Activated CD4-positive, alpha-beta memory T cell treated with anti-CD3 and anti-CD28 coated beads, Interleukin-2, amount 10 ng/mL, durations not matched to agents 7 days and 5 days (primary cell): ENCODE measurements at places on chromosomes 6 and 20. TPM values are rescaled to one million over a fixed set of nuclear protein-coding genes. Genes with fewer than 3 reads are reported as not detected.

Gene SIGLEC1
- 0.03 TPM for total RNA-seq

Gene SLC4A11
- total RNA-seq, result 1.6 TPM

DNA sequence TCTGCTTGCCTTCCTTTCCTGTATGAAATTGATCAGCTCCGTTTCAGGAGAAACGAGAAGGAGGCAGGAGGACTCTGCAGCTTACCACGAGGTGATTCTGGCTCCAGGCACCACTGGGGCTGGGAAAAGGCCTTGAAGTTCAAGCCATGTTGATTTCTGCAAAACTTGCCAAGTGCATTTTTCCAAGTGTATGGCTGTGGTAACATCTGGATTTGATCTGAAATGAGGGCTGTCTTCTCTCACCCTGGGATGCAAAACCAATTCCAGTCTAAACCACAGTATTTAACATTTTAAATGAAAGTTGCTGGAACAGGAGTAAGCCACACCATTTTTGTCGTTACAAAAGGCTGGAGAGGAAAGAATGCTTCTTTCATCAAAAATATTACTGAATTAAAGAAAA lies 36.1 kb upstream of the FAM210B start:
- DNase-seq, result no peak

GRCh38 chr6:140360651-140361050 lies 986.2 kb upstream of the CITED2 start:
- no peak for DNase-seq

DNA sequence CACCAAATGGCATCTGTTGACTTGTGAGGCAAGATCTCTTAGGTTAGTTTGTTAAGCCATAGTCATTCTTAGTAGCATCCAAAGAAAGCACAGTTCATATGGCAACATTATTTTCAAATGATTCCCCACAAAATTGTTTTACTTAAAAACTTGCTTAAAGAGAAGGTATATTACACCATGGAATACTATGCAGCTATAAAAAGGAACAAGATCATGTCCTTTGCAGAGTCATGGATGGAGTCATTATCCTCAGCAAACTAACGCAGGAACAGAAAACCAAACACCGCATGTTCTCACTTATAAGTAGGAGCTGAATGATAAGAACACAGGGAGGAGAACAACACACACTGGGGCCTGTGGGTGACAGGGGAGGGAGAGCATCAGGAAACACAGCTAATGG lies 10.9 kb upstream of the DSE start:
- DNase-seq, result no peak

GRCh38 chr6:169035385-169036240 lies 218.0 kb downstream of the THBS2 start:
- DNase-seq, result no peak

DNA sequence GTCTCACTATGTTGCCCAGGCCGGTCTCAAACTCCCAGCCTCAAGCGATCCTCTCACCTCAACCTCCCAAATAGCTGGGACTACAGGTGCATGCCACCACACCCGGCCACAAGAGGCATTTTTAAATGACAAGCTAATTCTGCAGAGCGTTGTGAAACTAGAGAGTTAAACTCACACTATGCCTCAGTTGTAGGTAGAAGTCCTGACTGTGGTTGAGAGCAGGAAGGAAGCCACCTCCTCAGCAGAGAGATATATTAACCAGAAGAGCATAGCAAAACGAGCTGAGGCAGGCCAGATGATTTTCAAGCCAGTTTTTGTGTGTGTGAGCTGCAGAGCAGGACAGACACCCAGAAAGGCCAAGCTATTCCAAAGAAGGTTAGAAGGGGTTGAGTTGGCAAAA lies 150.3 kb downstream of the MBOAT1 start:
- DNase-seq, result no peak

DNA sequence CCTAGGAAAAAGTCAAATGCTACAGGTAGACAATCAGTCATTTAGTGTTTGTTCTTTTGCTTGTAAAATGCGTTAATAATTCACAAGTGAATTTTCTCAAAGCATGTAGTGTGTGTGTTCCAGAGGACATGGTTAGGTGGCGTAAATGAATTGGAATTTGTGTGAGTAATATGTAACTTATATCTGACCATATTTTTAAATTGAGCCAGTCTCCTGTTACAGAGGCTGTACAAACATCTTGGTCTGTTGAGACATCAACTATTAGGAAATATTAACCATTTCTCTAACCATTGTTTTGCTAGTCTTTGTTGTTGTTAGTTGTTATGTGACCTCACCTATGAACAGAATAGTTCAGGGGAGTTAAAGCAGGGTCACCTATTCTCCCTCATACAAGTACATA lies 22.7 kb downstream of the MCM8 start:
- DNase-seq, result no peak
